ENCODE measurements at places on chromosomes 13 and 19.

GRCh38 chr19:38263689-38264485 lies 486 bp upstream of the SPINT2 start:
- peak; percentile 86 for DNase-seq

DNA sequence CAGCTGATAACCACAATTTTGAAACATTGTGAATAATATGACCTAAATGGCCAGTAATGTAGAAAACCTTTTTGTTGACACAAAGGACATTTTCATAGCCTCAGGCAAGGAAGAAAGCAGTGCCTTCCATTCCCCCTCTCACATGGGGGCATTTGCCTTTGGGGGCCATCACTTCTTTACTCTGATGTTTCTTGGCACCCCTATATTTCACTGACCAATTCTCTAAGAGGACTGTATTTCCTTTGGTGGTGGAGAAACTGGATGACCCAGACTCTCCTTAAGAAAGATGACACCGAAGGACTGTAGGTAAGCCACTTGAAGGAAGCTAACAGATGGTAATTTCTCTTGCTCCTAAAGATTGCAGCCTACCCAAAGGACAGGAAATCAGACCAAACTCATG lies 254.6 kb downstream of the DCLK1 start:
- no peak for DNase-seq

- peak; percentile 1 for DNase-seq
Measured at GRCh38 chr19:46218160-46218559, 11.4 kb upstream of the IGFL1 start.

DNA sequence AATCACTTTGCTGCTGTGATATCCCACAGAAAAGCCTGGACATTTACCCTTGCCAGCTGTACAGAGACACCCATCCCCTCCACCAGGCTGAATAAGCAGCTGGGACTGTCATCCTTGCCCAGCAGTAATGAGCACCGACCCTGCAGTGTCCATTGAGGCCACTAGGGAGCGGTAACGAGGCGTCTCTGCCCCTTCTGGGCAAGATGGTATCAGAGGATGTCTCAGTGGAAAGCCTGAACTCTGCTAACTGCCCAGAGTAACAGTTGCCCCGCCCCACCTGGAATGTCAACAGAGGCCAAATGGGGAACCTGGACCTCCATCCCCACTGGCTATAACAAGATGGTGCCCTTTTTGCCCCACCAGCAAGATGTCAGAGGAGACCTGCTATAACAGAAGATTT lies 22.8 kb upstream of the CEACAM20 start:
- DNase-seq: peak; percentile 18

DNA sequence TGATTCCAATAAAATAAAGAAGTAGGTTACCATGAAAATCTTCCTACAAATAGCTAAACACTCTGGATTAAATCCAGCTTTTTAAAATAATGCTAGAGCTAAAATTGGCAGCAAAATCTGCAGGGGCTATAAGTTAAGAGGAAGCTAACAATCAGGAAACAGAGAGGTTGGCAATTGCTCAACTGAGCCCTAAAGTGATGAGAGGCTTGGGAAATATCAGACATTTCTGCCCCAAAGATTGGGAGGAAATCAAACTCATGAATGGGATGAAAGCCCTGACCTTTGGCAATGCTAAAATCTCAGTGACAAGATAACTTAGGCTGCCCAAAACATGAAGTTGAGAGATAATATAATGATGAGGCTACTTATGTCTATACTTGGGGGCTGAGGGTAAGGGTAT lies 1437.9 kb downstream of the EFNB2 start:
- DNase-seq: no peak

DNA sequence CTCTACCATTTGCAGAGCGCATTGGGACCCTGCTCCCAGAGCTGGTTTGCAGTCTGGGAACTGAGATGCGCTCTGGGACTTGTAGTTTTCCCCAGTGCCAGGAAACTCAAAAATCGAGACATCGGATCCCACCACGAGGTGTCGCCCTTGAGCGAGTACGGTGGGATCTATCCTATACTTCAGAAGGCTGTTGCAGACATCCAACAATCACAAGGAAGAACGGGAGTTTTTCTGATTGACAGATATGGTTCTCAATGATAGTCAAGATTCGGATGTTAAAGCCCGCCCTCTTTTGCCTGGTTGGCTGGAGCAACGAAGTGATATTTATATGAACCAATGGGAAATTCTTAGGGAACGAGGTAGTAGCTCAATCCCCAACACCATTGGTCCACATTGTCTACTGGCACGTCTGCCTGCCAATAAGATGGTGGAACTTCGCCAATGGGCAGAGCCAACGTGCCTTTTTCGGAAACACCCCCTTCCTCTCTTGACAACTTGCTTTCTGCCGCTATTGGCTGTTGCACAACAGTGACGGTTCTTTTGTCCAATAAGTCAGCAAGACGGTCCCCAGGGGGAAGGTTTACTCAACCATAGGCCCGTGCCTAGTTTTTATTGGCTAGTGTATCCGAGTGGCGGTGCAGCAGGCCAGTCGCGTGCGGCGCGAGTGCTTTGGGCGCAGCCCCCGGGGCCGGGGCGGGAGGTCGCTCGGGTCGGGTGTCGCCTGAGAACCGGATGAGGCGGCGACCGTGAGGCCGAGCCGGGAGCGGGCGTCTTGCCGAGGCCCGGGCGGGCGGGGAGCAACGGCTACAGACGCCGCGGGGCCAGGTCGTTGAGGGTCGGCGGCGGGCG lies at the start of gene DNM2:
Gene DNM2 (plus strand): TSS at position 724 of the 849 bp plus-strand sequence. CDS start 164 bp downstream, outside the sequence.
- DNase-seq: peak; percentile 99

DNA sequence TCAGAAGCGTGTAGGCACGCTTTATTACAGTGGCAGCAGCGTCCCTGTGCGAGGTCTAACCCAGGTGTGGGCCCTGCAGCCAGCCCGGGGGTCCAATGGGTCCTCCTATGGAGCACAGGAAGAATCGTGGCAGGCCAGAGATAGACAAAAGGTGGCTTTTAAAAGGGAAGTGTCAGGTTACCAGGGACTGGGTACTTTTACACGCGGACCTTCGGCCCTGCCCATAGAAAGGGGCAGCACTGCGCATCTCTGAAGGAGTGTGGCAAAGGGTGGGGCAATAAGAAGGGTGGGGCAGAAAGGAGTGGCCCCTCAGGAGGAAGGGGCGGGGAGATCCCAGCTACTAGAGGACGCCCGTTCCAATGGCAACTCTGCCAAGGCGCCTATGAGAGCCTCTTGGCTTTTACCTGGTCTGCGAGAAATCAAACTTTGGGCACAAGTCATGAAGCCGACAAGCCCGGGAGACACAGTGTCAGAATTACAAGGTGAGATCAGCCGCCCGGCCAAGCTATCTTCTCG lies 1419.8 kb downstream of the UQCRFS1 start:
- DNase-seq: peak; percentile 73

- DNase-seq: peak; percentile 85
Measured at GRCh38 chr19:49546825-49547565, 19.2 kb downstream of the RCN3 start.

GRCh38 chr13:79194272-79194671 lies 211.8 kb downstream of the RBM26 start:
- DNase-seq: peak; percentile 64

DNA sequence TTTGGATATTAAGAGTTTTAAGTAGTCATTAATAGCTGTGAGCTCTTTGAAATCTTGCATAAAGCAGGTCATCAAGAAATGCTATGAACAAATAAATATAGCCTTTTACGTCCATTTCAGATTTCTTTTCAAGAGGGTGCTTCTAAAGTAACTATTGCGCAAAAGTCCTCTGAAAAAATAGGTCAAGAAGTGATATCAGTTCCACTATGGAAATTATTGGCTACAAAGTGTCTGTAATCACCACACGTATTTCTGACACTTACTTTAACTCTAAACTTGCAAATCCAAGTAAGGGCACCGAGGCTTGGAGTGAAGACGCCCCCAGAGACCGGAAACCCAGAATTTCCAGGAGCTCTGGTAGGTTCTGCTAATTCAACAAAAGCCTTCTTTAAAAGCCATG lies 44.9 kb upstream of the STARD13 start:
- DNase-seq: no peak

DNA sequence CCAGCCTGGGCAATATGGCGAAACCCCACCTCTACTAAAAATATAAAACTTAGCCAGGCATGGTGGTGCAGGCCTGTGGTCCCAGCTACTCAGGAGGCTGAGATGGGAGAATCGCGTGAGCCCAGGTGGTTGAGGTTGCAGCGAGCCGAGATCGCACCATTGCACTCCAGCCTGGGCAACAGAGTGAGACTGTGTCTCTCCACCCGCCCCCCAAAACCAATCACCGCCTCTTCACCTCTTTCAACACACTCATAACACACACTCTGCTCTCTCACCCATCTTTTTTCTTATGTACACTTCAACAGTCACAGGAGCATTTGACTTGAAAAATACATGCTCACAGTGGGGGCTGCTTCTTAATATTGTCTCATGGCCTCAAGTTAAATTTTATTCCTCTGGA lies 76.8 kb downstream of the ESD start:
- DNase-seq: no peak

DNA sequence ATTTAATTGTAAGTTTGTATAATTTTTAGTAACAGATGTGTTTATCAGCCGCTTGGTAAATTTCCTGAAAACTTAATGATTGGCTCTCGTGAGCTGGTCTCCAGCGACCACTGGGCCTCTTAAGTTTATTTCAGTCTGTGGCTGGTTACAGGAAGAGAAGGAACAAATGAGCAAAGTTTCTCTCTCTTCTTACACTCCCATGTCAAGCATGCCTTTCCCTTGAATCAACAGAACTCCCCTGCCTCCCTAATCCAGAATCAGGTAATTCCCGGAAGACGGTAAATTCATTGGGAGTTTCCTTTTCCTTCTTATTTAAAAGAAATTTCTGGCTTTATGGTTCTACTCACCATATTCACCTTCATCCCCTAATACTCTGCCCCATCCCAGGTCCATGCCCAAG lies 52.5 kb upstream of the POMP start:
- DNase-seq: no peak

- no peak for DNase-seq
Measured at GRCh38 chr19:3661284-3662238, 35.0 kb upstream of the CACTIN start.

- DNase-seq: no peak
Measured at GRCh38 chr13:113582841-113583631, 1.5 kb upstream of the TFDP1 start.

DNA sequence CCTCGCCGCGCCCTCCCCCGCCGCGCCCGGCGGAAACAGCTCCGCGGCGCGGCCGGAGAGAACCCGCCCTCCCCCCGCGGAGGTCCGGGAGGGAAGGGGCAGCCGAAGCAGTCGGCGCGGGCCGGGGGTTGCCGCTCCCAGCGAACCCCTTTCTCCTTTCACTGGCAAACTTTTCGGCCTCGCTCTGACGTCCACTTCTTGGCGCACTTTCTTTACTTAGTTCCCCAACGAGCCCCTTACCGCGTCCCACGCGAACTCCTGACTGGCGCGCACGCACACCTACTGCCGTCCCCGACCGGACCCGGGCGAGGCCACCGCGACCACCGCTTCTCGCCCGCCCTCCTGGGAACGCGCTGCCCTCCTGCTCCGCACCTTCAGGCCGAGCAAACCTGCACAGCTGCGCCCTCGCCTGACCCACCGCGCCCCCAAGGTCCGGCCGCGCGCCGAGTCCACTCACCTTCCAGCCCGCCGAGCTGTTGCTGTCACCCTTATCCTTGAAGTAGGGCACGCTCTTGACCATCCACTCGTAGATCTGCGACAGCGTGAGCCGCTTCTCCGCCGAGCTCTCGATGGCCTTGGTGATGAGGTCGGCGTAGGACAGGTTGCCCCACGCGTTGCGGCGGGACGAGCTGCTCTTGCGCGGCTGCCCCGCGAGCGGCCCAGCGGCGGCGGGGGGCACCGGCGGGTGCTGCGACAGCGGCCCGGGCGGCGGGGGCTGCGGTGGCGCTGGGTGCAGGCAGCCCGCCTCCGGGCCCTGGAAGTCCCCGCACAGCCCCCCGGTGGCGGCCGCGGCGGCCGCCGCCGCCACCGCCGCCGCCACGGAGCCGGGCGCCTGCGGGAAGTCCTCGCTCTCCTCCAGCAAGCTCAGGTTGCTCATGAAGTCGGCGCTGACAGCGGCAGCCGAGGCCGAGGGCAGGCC lies 1.1 kb downstream of the FOXO1 start:
- peak; percentile 61 for DNase-seq

GRCh38 chr19:14381689-14382474 lies 638 bp downstream of the ADGRE5 start:
- DNase-seq: peak; percentile 91

GRCh38 chr19:50932690-50933083 lies 20.2 kb downstream of the KLK5 start:
- DNase-seq: no peak

- no peak for DNase-seq
Measured at GRCh38 chr13:45538382-45538781, 73.6 kb downstream of the COG3 start.

GRCh38 chr19:13669780-13670355 lies 94.5 kb upstream of the MRI1 start:
- DNase-seq: no peak

GRCh38 chr19:33279430-33280350 lies 22.6 kb downstream of the CEBPA start:
- no peak for DNase-seq

DNA sequence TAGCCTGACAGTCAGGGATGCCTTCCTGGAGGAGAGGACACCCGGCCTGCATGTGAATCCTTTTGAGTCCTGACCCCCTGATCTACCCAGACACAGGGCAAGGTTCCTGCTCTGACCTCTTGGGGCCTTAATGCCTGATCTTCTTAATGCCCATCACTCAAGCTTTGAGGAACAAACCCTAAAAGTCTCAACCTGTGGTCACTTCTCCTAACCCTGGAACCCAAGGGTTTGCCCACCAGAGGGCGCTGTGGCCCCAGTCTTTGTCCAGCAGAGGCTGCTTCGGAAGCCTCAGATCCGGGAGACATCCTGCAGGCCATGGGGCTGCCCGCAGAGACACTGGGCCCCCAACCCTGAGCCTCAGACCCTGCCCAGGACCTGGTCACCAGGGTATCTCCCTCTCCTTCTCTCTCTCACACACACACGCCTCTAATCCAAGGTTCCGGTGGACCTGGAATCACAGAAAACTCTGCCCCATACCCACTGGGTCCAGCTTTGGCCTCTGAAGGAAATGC lies 9.8 kb upstream of the DPF1 start:
- DNase-seq: peak; percentile 74

DNA sequence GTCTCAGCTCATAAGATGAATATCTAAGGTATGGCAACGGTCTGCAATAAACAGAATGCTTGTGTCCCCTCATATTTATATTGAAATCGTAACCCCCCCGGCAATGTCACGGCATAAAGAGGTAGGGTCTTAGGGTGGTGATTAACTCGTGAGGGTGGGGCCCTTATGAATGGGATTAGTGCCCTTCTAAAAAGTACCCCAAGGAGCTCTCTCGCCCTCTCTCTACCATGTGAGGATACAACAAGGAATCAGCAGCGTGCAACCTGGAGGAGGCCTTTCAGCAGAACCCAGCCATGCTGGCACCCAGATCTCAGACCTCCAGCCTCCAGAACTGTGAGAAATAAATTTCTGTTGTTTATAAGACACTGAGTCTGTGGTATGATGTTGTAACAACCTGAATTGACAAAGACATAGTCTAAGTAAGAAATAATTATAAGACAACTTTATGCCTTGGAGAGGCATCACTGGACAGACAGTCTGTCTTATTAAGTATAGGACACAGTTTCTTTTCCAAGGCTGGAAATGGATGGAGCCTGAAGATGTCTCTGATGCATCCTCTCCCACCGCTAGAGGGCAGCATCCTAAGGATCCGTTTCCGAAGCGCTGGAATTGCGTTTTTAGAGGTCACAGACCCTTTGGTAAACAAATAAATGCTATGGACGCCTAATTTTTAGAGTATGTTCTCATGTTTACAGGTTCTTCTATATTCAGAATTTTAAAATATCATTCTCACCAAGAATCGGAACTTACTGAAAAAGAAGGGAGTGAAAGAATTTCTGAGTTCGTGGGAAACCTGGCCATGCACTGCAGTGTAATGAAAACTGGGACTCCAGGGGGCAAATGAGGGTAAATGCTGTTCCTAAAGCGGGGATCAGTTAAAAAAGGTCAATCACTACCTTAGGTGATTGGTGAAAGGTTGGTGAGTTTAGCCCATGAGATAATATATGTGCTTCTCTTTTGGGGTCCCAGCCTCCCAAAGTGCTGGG lies 13.3 kb upstream of the LEUTX start:
- DNase-seq: peak; percentile 31
